MG63 (cell line): ENCODE measurements at places on chromosomes 7 and 10.

GRCh38 chr10:76902949-76903348, 734.7 kb downstream of the KCNMA1 start:
- DNase-seq, result peak; percentile 33

DNA sequence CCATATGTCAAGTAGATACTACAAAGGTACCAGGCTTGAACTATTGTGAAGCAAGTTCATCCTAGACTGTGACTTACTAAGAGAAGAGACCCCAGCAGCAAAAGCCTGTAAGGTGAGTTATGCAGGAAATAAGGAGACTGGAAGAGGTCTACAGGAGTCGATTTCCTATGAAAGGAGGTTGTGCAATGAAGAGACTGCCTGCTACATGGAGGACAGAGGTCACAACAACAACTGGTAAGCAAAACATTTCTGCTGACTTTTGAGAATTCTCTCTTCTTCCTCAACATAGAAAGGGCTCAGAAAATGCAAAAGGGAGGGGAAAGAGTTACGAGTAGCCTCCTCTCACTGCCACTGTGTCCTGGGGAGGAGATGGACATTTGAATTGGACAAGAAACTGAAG, 42.4 kb downstream of the PDK4 start:
- DNase-seq, result no peak

DNA sequence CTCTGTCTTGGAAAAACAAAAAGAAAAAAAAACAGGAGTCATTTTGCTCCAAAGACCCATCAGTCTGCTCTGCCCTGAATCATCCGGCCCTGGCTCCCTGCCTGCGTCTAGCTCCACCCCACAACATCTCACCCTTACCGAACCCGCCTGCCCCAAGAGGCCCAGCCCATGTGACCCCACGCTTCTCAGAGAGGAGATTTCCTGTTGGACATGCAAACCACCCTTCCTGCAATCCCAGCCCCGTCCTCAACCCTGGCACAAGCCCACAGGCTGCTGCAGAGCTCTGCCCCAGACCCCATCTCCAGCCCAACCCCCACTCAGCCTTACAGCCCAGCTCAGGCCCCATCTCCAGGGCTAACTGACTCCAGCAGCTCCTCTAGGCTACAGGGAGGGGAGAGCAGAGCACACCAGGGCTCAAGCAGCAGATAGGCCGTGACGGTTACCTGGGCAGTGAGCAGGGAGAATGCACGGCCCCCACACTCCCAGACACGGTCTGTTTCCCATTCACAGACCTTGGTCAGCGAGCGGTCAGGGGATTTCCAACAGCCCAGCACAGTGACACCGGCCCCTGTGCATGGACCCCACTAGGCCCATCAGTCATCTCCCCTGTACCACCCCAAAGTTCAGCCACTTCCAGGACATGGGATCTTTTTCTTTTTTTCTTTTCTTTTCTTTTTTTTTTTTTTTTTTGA, 69.9 kb upstream of the GTF2I start:
- DNase-seq, result peak; percentile 92

- peak; percentile 13 for DNase-seq
Measured at GRCh38 chr7:24574386-24574785, 1.1 kb downstream of the PALS2 start.

DNA sequence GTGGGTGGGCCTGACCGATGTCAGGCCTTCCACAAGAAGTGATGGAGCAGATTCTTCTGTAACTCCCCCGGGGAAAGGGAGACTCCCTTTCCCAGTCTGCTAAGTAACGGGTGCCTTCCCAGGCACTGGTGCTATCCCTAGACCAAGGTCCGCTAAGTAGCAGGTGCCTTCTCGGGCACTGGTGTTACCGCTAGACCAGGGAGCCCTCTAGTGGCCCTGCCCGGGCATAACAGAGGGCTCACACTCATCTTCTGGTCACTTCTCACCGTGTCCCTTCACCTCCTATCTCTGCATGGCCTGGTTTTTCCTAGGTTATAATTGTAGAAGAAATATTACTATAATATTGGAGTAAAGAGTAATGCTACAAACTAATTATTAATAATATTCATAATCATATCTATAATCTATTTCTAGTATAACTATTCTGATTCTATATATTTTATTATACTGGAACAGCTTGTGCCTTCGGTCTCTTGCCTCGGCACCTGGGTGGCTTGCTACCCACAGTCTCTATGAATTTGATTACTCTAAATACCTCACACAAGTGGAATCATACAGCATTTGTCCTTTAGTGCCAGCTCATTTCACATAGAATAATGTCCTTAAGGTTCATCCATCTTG, 1378.7 kb downstream of the XPNPEP1 start:
- peak; percentile 40 for DNase-seq

DNA sequence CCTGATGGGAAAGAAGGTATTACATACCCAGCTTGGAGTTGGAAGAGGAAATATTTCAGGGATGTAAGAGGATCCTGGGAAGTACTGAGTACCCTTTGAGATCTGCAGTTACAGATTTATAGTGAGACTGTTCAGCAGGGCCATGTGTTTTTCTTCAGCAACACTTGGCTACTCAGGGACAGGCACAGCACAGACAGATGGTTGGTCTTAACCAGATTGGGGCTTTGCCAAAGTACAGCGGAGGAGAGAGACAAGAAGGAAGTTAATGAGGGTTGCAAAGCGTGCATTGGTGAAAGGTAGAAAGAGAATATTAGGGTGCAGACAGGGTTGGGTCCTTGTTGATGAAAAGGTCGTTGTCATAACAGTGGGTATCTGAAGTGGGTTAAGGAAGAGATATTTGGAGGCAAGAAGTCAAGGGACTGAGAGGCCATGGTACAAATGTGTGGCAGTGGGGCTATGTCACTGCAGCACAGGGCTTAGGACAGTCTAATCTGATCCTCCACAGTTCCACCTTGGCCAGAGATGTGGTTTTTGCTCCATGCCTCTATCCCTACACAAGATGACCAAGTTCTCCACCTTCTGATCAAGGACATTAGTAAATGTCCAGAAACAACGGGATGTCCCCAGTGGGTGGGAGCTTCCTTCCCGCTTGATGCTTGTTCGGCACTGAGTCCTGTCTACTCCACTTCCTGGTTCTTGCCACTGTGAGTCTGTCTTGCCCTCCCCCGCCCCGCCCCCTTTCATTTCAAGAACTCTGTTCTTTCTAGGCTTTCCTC, 18.9 kb upstream of the DNAJC1 start:
- DNase-seq, result no peak

- no peak for DNase-seq
Measured at GRCh38 chr7:104412911-104413310, 84.5 kb downstream of the LHFPL3 start.

- no peak for DNase-seq
Measured at GRCh38 chr10:87700031-87700796, 40.5 kb downstream of the PAPSS2 start.

DNA sequence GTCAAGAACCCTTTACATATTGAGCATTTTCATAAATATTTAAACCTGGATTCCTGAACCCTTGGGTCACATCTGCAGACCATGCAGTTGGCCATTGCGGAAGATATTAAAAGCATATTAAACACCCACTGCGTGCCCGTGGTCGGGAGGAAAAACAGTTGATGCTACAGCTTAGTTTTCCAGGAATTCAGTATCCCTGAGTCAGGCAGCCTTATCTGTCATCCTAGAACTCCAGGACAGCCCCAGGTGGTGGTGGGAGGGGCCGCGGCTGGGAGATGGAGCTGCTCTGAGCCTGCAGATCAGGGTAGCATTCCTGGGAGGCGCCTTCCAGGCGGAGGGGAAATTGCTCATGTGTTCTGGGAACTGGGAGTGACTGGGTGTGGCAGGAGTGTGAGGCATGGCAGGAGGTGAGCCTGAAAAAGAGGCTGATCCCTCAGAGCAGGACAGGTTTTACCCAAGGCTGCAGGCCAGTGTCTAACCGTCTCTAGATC, 222.9 kb upstream of the SH2B2 start:
- DNase-seq, result peak; percentile 38

- DNase-seq, result no peak
Measured at GRCh38 chr7:100547872-100548271, 8.9 kb downstream of the AGFG2 start.

DNA sequence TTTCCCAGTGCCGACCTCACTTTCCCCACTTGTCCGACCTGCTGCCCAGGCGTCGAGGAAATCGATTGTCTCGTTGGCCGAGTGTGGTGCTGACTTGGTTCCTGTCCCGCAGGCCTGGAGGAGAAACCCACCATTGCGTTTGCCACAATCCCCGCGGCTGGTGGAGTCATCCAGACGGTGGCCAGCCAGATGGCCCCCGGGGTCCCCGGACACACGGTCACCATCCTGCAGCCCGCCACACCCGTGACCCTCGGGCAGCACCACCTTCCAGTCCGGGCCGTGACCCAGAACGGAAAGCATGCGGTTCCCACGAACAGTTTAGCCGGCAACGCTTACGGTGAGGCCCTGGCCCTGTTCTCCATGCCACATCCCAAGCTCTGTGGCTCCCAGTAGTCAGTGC, 14.5 kb upstream of the AP5Z1 start:
- DNase-seq, result no peak
